ENCODE measurements at places on chromosomes 11 and 22. TPM values are rescaled to one million over a fixed set of nuclear protein-coding genes. Genes with fewer than 3 reads are reported as not detected.

The OR6T1 gene
- total RNA-seq, result not detected

The WNT7B gene
- total RNA-seq, result not detected

The RAB3IL1 gene
- 0.79 TPM for total RNA-seq

The PPFIA1 gene
- total RNA-seq, result 31.9 TPM

The SPECC1L gene
- 32.6 TPM for total RNA-seq

The OR5A2 gene
- total RNA-seq, result not detected

The SHANK2 gene
- total RNA-seq, result 5.9 TPM

The PATE2 gene
- total RNA-seq, result not detected

The C11orf91 gene
- total RNA-seq, result 0.39 TPM

Measured in placental epithelial cell (primary cell).